Activated naive CD8-positive, alpha-beta T cell treated with anti-CD3 and anti-CD28 coated beads for 36 hours (primary cell): ENCODE measurements at places on chromosomes 1 and 21. TPM values are rescaled to one million over a fixed set of nuclear protein-coding genes. Genes with fewer than 3 reads are reported as not detected.

- H3K27ac ChIP-seq: no peak overlapping the region
- H3K4me3 ChIP-seq: no peak overlapping the region
- no peaks in the 10 kb centered on the region for H3K4me1 ChIP-seq
- DNase-seq: no peak
- H3K36me3 ChIP-seq: no peaks in the 10 kb centered on the region
- H3K27me3 ChIP-seq: no peaks in the 10 kb centered on the region
Observed at GRCh38 chr1:245007852-245008251, 143.5 kb upstream of the HNRNPU start.

DNA sequence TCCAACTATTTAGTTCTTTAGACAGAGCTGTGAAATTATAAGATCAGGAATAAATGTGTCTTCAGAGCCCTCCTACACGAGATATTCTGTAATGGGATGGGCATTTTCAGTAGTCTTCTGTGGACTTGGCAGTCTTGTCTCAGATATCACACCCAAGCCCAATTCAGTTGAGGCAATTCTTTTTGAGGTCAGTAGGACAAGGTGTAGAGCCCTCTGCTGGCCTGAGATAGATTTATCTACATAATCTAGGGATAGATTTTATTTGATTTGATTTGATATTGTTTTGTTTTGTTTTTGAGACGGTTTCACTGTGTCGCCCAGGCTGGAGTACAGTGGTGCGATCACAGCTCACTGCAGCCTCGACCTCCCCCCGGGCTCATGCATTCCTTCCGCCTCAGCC lies 77.5 kb downstream of the FMN2 start:
- H3K4me3 ChIP-seq: no peak overlapping the region
- H3K4me1 ChIP-seq: no peaks in the 10 kb centered on the region
- DNase-seq: no peak
- peaks cover 5% of the 10 kb centered on the region for H3K27me3 ChIP-seq

- no peak overlapping the region for H3K4me3 ChIP-seq
- no peaks in the 10 kb centered on the region for H3K27me3 ChIP-seq
- DNase-seq: no peak
- no peaks in the 10 kb centered on the region for H3K4me1 ChIP-seq
- no peaks in the 10 kb centered on the region for H3K36me3 ChIP-seq
Observed at GRCh38 chr1:75668813-75669212, 55.7 kb upstream of the ACADM start.

Gene RC3H1
- 30.4 TPM for total RNA-seq
